OCI-LY7 (cell line): ENCODE measurements at places on chromosomes 1 and 21. TPM values are rescaled to one million over a fixed set of nuclear protein-coding genes. Genes with fewer than 3 reads are reported as not detected.

CCDC181 gene
- not detected in 2 replicates for total RNA-seq

ATP1A4 gene
- total RNA-seq: not detected in 2 replicates

FMO4 gene
- total RNA-seq: 2.6 and 4.8 TPM in 2 replicates

CLDN17 gene
- total RNA-seq: not detected in 2 replicates

FGR gene
- 0.98 and 1.2 TPM in 2 replicates for total RNA-seq

GRCh38 chr1:168301664-168302320 is 21.1 kb downstream of the TBX19 start:
- DNase-seq: no peak

DNA sequence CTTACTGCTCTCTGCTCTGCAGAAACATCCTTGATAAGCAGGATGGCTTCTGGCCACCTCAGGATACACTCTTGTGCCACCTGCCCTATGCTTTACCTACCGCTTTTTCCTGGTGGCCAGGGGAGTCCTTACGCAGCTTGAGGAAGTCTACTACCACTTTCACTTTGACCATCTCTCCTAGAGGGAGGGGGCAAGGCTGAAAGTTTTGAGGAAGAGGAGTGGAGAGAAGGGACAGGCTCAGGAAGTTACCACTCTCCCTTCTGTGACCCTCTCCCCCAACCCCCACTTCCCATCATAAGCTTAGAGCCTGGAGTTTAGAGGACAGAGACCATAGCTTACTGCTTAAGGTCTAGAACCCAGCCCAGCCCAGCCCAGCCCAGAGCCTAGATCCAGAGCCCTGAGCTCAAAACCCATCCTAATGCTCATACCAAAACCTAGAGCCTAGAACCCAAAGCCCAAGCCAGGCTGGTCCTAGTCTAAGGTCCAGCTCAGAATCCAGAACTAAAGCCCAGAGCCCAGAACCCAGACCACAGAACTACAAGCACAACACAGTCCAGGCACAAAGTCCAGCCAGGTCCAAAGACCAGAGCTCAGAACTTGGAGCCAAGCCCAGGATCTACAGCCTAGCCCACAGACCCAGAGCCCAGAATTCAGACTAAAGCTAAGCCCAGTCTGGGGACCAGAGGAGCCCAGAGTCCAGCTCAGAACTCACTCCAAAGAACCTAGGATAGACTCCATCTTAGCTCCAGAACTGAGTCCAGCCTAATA is 18.0 kb upstream of the MFSD2A start:
- DNase-seq: no peak

DNA sequence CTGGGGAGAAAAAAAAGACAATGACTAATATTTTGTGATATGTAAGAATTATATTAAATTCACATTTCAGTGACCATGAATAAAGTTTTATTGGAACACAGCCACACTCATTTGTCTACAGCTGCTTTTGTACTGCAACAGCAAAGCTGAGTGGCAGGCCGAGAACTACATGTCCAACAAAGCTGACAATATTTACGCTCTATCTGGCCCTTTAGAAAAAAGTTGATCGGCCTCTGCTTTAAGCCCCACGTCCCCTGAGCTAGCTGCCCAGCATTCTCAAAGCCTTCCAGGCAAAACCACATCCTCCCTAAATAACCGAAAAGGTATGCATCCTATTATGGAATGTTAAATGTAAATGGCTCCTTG is 8.6 kb downstream of the SLC2A1 start:
- no peak for DNase-seq

GRCh38 chr1:150558303-150558704 is 9.1 kb downstream of the ADAMTSL4 start:
- DNase-seq: no peak

- no peak for DNase-seq
Measured at GRCh38 chr1:12327566-12327965, 97.7 kb downstream of the VPS13D start.

DNA sequence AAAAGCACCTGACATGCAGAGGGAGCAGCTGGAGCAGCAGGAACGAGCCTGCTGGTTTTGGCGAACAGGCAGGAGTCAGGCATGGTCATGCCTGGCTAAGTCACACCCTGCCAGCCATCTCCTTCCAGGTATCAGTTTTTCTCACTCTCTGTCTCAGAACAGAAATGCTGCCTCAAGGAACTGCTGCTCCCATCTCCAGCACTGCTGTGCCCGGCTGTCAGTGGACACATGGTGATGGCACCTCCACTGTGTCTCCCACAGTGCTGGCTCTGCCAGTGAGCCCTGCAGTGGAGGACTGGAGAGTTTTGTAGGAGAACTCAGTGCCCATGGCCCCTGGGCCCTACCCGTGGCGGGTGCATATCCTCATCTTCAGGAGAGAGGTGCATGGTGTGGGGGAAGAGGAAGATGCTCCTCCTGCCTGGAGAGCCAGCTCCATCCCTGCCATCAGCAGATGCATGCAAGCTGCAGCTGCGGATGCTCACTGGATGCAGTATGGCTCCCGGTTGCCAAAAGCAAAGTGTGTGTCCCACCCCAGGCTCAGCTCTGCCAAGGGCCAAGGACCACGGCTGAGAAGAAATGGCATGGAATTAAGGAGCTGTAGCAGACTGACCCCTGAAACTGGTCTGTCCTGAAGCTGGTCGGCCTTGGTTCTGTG is 114.7 kb downstream of the GRIK3 start:
- no peak for DNase-seq

- DNase-seq: no peak
Measured at GRCh38 chr1:53416269-53416813, 42.9 kb upstream of the DMRTB1 start.
